Hypothalamus (tissue), 51 donors: ENCODE measurements at places on chromosomes 5 and 9.

- DNase-seq = no peak
Observed at GRCh38 chr9:85427772-85428171, 314.0 kb downstream of the AGTPBP1 start.

- DNase-seq = no peak
Observed at GRCh38 chr9:19643875-19644274, 145.0 kb downstream of the SLC24A2 start.

GRCh38 chr5:143977891-143978461 is 166.0 kb downstream of the HMHB1 start:
- no peak for DNase-seq

DNA sequence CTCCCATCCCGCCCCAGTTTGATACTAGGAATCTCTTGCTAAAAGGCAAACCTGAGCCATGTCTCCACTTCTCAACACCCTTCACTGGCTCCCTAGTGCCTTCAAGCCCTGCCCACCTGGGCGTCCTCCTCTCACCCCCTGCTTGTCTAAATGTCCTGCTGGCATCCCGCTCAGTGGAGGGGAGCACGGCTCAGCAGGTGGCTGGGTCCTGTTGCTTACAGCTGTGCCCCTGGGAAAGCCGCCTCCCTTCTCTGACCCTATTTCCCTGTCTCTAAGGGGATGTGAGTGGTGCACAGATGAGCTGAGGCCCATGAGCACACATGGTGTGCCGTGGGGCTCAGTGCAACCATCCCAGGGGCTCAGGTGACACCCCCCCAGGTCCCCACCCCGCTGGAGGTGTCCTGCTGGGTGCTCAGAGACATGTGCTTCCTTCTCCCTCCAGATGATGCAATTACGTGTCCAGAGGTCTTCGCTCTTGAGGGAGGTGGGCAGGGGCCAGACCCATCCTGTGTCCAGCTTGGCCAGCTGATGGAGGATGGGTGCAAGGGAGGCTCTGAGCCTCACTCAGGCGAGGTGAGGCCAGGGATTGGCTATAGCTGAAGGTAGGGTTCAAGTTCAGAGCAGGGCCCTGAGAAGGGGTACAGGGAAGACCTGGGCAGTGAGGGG is 24.1 kb downstream of the FLT4 start:
- no peak for DNase-seq

GRCh38 chr9:132350861-132351315 is 3.9 kb downstream of the SETX start:
- no peak for DNase-seq

DNA sequence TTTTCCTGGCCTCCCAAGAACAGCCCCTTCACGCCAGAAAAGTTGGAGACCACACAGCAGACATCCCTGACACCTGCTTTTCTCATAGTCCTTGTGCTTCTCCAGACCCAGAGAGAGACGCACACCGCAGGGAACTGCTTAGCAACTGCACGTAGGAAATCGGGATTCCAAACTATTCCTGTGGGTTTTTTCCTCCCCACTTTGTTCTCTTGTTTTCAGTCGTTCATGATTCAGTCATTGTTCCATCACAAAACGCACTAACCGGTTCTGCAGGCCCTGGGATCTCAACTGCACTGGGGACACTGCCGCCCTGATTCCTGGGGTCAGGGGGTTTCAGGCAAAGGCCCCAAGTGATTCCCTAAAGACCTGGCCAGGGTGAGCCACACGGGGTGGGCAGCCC is 588.0 kb upstream of the KLF4 start:
- DNase-seq = no peak

DNA sequence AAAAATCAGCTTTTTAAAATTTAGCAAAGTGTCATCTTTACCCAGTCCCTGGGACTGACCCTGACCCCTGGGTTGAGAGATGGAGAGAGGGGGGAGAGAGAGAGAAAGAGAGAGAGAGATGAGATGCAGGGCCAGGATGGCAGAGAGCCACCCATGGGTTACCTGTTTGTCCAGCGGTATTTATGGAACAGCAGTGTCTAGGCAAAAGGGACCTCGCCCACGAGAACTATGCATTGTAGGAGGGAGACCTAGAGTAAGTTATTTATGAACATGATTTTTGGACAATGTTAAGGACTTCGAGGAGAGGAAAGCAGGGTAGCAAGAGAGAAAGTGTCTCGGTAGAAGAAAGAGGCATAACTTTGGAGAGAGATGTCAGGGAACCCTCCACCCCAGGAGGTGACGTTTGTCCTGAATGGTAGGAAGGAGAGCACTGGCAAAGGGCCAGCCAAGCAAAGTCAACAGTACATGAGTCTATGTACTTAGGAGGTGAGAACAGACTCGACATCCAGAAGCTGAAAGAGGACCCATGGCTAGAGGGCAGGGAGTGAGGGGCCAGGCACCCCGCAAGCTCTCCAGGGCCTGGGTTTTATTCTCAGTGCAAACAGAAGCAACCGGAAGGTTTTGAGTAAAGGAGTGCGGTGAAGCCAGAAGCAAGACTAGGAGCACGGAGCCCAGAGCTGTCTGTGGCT is 30.5 kb upstream of the MSX2 start:
- DNase-seq = no peak

DNA sequence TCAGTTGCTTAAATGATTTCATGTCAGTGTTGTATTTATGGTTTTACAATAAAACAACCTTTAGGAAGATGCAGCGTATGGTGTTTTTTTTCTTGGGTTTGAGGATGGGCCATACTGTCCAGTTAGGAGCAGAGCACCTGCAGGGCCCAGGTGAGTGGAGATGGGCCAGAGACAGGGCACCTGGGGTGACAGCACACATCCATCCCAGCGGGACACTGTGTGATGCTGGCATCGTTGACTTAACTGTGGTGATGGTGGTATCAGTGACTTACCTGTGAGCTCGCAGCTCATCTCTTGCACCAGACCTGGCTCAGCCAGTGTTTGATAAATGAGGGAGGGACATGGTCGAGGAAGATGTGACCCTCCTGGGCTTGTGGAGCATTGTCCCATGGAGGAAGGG is 21.6 kb downstream of the AMBP start:
- no peak for DNase-seq

GRCh38 chr5:96962540-96962991 is 26.7 kb downstream of the LNPEP start:
- no peak for DNase-seq

DNA sequence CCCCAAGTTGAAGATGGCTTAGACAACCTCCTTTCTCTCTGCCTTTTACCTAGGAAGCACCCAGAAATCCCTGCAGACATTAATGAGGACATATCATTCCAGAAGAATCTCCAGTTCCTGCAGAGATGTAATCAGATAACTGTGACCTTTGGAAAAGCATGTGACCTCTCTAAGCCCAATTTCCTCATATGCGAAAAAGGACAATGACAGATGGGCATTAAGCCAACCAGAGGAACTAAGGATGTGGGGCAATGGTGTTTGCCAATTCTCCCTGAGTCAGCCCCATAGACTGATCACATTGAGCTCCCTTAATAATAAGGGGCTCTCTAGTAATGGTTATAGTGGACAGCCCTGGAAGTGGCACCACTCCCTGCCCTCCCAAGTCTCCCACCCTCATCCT is 10.1 kb upstream of the FOXI1 start:
- no peak for DNase-seq

- no peak for DNase-seq
Observed at GRCh38 chr5:123350742-123351141, 72.5 kb downstream of the CEP120 start.

GRCh38 chr9:92146610-92147009 is 31.4 kb upstream of the SPTLC1 start:
- no peak for DNase-seq

- DNase-seq = no peak
Observed at GRCh38 chr5:63928451-63928850, 33.8 kb downstream of the HTR1A start.

DNA sequence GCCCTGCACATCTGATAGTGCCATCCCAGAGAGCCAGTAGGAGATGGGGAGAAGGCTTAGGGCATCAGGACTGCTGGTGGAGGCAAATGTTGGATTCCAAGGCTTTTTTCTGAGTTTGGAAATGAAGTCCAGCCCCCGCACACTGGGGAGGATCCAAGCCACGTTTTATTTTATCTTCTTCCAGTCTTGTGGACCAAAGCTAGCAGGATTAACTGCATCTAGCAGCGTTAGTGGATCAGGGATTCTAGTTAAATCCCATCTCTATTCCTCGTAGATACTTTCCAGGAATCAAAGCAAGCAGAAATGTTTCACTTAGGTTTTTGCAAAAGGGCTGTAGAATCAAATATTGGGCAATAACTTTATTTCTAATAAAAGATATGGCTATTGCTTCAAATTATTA is 114.7 kb upstream of the OR13F1 start:
- DNase-seq = no peak

DNA sequence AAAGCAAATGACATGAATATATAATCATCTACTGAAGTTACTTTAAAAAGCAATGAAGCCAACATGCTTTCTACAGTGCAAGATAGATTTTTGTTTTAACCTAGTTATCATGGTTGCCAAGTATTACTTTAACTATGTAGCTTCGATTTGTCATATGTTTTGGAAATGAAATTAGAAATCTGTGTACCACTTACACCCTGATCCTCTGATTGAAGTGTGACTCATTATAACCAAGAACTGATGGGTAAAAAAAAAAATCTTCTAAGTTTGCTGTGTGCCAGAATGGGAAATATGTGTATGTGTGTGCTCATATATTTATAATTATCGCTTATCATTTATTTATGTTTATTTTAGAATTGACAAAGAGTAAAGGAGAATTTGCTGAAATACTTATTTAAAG is 9.1 kb upstream of the CDC42SE2 start:
- DNase-seq = no peak

- no peak for DNase-seq
Observed at GRCh38 chr9:106420511-106420944, 442.4 kb upstream of the ZNF462 start.

GRCh38 chr5:57311921-57312735 is 138.3 kb downstream of the GPBP1 start:
- no peak for DNase-seq

- DNase-seq = peak; percentile 63
Observed at GRCh38 chr9:133149130-133150015, 14.3 kb downstream of the GBGT1 start.

GRCh38 chr5:127997201-127997704 is 86.3 kb upstream of the SLC12A2 start:
- DNase-seq = no peak

GRCh38 chr5:93622240-93622885 is 39.3 kb downstream of the NR2F1 start:
- no peak for DNase-seq

GRCh38 chr9:18936094-18936871 is 96.7 kb downstream of the SAXO1 start:
- DNase-seq = no peak

DNA sequence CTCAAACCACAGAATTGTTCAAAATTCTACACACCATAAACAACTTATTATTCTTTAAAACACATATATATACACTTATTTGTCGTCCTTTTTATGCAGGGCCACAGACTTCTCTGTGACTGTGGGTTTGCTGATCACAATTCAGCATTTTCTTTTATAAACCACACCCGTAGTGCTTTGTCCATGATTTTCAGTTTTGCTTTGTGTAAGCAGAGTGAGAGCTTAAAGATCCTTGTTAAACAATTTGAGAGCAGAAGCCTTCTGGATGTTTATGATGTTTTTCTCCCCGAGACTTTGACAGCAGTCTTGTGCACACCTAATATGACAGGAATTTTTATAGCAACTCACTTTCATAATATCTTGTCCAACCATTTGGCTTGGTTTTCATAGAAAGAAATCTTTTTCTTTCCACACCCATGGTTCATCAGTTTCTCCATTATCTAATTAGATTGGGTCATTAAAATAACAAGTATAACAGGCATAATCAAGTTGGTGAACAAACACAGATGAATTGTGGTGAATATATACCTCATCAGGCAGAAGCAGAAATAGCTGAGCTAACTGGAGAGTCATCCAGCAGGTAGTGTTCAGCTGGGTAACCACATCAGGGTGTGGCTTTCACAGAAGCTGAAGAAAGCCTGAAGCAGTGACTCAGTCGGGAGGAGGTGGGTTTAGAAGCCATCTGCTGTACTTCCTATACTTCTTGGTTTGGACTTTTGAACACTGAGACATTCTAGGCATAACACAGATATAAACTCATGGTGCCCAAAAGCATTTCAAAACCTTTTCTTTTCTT is 232.8 kb downstream of the DOCK8 start:
- no peak for DNase-seq
